ENCODE measurements at places on chromosomes 2 and 18.

DNA sequence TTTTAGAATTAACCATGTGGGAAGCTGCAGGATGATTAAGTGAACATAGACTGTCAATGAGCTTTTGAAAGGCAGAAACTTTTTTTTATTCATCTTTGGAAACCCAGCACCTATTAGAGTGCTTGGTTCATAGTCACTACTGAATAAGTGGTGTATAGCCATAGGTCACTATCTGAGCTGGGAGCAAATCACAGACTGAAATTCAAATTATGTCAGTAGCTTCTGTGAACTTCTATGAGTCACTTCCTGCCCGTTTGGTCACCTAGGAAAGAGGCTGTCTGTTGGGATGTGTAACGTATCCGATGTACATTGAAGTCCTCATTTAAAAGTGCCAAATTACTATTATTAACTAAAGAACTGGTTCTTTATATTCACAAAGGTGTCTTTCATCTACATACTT, 20.5 kb upstream of the SLC40A1 start:
- DNase-seq = no peak

DNA sequence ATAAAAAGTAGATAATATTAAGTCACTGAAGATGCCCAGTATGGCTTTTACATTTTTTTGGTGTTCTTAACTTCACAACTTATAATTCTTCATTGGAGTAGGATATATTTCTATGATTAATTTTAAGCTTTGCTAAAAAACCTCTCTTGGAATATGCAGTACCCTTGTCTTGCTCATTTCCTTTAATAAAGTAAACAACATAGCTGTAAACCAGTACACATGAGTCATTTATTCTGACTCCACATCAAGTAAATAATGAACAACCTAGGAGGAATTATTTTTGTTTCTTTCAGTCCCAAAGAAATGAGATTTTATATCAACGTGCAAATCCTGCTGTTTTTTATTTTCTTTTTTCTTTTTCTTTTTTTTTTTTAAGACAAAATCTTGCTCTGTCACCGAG, 869.1 kb downstream of the CNTNAP5 start:
- DNase-seq = no peak

DNA sequence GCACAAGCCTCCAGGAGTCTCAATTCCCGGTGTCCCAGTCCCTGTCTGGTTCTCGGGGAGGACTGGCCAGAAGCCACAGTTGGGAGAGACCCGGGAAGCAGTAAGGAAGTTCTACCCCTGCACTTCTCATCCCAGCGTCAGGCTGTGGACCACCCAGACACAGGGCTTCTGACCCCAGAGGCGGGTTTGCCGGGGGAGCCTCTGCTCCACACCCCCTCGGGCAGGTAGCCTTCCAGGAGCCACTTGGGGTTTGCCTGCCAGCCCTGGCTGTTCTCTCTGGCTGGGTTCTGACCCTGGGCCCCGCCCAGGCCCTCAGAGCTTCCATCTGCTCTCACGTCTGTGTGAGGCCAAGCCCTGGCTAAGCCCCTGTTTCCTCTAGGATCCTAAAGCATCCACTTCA, 94.4 kb upstream of the GPC1 start:
- no peak for DNase-seq

DNA sequence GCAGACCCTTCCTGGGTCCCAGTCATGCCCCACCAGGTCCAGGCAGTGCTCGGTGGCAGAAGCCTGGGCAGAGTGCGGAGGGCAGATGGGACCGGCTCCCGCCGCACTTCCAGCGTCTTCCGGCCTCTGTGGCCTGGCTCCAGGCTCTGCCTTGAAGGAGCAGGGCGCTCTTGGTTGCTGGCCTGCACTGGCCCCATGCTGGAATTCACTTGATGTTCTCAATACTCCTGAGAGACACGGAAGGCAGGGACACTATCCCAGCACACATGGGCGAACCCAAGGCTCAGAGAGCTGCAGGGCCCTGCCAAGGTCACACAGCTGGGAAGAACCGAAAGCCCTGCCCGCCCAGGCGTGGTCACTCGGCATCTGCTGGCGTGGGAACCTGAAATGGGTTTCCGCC, 87.6 kb upstream of the ODC1 start:
- DNase-seq = no peak

- DNase-seq = no peak
These were observed 152.3 kb downstream of the MEIS1 start for GRCh38 chr2:66587216-66587615.

DNA sequence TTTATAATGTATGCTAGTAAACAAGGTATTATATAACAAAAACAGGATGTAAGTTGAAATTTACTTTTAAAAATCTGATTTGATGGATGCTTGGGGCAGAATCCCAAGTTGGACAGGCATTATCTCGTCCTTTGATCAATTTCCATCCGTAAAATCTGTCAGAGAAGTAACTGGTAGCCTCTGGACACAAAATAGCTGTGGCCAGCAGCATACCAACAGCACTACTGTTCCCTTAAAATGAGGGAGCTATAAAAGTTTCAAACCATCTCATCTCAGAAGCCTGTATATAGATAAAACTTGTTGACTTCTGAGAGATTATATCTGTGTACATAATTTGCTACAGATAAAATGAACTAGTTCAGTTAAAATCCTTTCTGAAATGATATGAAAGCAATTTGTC, 14.7 kb upstream of the METAP1D start:
- DNase-seq = no peak

DNA sequence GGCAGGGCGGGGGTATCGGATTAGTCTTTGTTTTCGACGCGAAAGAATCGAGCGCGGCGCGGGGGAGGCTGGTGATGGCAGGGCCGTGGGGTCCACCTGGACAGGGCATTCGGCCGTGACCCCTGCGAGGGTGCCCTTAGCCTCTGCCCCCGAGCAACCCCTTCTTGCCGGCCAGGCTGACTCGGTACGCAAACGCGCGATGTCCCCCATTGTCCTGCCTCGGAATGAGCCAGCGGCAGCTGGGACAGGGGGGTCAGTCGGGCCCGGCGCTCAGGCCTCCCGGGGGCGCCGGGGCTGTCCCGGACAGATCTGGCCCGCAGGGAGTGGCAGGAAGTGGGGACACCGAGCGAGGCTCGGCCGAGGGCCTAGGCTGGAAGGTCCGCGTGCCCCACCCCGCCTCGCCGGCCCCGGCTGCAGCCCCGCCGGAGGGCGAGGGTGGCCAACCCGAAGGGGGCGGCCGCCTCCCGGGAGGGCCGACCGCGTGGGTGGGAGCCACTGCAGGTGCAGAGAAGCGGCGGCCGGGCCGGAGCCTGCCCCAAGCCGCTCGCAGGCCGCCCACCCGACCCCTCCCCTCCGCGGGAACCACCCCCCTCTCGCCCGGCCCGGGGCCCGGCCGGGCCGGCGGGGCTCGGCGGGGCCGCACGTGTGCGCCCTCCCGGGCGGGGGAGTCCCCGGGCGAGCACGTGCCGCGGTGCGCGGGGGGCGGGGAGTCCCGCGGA, at the start of gene TET3:
Gene TET3, plus strand, starts transcription at position 708 of the 719 bp plus-strand sequence. CDS start 1,494 bp downstream, outside the sequence.
- no peak for DNase-seq

DNA sequence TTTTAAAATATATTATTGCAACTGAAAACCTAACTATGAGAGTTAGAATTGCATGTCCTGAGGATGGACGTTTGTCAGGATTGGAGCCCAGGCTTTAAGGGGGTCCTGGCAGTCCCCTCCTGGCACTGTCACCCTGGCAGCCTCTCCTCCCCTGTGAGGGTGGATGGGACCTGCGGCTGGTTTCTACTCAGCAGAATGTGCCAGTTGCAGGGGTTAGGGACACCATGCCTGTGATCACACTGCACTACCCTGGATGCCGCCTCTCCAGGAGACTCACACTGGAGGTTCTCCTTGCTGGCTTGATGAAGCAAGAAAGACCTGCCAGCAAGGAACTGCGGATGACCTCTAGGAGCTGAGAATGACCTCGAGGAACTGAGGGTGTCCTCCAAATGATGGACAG, 356.7 kb upstream of the MYT1L start:
- no peak for DNase-seq

GRCh38 chr2:69704446-69704845, 37.5 kb upstream of the ANXA4 start:
- DNase-seq = no peak

DNA sequence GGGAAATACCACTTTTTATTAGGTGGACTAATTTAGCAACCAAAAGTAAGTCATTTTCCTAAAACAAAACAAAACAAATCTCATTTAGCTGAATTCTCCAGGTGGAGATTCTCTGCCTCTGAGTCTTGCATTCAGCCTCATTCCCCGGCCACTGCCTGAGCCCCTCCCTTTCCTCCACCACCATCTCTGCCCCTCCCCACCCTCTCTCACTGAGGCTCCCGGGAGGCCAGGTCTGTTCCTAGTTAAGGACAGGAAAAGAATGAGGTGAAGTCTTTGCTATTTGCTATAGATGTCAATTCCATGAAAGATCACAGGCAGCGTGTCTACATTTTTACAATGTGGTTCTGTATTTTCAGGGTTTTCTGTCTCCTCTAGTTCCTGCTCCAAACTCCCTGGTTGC, 83.0 kb upstream of the SOX11 start:
- DNase-seq = no peak

GRCh38 chr2:10437806-10438205, 10.3 kb downstream of the ODC1 start:
- DNase-seq = no peak

GRCh38 chr18:23812546-23813440, 123.5 kb downstream of the LAMA3 start:
- no peak for DNase-seq

- peak; percentile 56 for DNase-seq
These were observed 55.3 kb upstream of the HK2 start for GRCh38 chr2:74778381-74779264.

- DNase-seq = no peak
These were observed 61.0 kb upstream of the GPR45 start for GRCh38 chr2:105180491-105180972.

- no peak for DNase-seq
These were observed 41.8 kb downstream of the CIB4 start for GRCh38 chr2:26599387-26599786.

DNA sequence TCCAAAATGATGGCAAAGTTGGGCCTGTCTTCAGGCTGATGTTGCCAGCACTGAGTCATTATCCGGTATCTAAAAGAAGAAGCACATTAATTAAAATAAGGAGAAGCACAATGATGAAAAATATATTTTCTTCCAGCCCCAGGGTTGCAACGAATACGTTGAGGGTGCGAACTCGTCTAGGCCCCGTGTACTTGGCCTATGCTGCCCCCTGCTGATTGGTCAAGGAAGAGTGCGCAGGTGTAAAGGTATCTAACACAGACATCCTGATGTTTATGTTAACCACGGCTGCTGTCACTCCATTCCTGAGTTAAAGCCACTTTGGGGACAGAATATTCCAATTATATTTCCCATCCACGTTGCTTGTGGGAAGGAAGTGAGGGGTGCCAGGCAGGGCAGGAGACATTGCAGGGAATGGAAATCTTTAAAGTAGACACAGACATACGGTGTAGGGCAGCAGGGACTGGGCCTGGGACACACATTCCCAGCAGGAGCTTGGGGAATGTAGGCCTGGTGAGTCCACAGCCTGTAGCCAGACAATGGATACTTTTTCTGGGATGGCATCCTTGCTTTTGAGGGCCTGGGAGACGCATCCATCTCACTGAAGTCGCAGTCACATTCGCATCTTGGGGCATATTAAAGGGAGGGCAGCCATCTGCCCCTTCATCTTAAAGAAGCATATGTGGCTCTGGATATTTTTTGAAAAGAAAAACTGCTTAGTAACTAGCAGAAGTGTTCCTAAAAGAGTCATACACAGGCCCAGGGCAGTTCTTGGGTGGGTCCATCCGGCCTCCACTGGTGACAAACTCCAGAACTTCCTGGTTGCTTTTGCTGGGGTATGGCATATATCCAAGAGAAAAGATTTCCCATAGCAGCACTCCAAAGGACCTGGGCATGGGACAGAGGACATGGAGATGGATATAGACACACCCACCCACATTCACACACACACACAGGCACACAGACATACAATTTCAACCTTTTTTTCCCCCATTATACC, 81.9 kb downstream of the CLIP4 start:
- DNase-seq = no peak

GRCh38 chr2:176931588-176932563, 280.7 kb upstream of the HNRNPA3 start:
- DNase-seq = no peak

DNA sequence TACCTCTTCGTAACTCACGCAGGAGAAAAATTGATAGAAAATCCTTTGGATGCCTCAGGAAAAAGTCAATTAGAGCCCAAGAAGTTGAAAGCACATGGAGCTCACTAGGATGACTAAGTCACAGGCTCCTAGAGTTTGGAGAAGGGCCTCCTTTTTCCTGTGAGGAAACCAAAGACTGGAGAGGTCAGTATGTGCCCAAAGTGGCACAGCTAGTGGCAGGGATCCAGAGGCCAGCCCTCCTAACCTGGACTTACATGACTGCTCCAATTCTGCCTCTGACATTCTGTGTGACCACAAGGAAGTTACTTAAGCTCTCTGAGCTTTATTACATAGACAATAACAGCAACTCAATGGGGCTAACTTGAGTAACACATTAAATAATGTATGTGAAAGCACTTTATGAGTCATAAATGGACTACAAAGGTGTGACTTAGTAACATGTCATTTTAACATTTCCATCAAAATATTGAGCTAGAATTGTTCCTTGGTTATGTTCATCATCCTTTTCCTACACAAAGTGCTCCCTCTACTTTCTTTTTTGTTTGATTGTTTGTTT, 91.6 kb downstream of the DHRS9 start:
- DNase-seq = no peak

DNA sequence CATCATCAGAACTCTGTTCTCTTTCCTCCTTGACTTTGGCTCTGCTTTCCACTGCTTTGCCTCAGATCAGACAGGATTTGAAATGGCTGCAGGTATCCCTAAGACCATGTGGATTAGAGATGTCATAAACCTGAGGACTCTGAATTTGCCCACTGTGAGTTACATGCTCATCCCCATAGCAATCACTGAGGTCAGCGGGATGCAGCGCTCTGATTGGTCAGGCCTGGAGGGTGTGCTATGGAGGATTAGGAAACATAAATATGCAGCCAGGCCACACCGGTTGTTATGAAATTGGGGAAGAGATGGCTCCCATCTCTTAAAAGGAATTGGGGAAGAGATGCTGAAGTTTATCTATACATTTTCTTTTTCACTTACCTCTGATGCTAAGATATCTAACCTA, 73.7 kb upstream of the DNAJC10 start:
- no peak for DNase-seq

- no peak for DNase-seq
These were observed 26.0 kb downstream of the TLK1 start for GRCh38 chr2:171134624-171135230.

DNA sequence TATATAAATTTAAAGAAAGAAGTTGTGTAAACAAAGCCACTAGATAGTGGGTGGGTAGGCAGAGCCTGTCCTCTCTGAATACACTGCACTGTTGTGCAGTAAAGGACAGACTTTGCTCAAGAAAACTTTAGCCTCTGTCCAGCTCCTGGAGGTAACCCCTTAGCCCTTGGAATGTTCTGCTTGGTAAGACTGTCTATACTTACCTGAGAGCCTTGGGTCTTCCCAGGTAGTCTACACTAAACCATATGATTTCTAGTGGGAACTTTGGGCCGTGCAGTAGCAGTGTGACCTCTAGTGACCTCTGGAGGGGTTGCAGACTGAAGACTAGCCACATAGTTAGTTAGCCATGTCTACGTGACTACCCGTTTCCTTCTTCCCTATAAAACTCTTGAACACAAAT, 678.3 kb upstream of the NRXN1 start:
- peak; percentile 15 for DNase-seq

GRCh38 chr2:236273126-236273525, 8.9 kb upstream of the ASB18 start:
- DNase-seq = no peak
